HT1080 (cell line): ENCODE measurements at places on chromosomes 1 and 21.

DNA sequence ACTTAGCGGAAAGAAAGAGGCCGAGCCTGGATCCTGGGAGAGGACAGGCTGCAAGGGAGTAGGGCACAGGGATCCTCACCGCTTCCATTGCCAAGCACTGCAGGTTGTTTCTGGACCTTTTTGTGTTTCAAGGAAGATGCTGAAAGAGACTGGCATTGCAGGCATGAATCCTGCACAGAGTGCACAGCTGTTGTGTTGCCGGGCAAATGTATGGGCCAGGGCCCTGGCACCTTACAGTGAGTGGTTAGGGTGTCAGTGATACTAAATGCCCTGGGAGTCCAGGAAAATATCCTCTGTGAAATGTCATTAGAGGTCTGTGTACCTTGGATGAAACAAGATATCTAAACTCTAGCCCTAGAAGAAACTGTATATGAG lies 145.5 kb upstream of the FGGY start:
- DNase-seq, result no peak

- no peak for DNase-seq
Measured at GRCh38 chr1:177021687-177022086, 142.8 kb downstream of the ASTN1 start.

- DNase-seq, result no peak
Measured at GRCh38 chr1:96366516-96366915, 355.1 kb upstream of the PTBP2 start.

DNA sequence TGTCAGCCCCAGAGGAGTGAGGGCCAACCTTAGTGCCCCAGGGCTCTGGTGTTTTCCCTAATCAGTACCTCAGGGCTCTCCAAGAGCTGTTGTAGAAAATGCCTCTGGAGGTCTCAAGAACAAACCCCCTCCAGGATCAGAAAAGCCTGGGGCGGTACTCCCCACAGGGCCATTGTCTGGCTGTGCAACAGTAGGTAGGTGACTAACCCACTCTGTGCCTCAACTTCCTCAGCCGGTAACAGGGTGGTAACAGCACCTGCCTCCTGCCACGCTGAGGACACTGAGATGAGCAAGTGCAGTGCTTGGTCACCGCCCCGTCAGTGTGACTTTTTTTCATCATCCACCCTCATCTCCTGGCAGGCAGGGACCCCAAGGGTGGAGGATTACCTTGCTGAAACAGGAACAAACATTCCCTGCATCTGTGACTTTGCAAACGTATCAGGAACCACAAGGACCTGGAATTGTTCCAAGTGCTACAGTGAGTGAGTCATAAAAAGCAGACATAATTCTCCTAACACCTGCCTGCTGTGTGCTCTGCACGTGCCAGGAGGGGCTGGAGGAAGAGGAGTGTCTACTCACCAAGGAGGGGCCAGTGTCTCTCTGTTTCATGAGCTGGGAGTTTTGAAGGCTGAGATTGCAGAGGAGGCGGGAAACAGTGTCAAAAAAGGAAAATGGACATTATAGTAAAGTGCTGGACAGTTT lies 440.8 kb downstream of the NPHP4 start:
- DNase-seq, result peak; percentile 67

- no peak for DNase-seq
Measured at GRCh38 chr1:33169290-33170055, 12.4 kb downstream of the TRIM62 start.

DNA sequence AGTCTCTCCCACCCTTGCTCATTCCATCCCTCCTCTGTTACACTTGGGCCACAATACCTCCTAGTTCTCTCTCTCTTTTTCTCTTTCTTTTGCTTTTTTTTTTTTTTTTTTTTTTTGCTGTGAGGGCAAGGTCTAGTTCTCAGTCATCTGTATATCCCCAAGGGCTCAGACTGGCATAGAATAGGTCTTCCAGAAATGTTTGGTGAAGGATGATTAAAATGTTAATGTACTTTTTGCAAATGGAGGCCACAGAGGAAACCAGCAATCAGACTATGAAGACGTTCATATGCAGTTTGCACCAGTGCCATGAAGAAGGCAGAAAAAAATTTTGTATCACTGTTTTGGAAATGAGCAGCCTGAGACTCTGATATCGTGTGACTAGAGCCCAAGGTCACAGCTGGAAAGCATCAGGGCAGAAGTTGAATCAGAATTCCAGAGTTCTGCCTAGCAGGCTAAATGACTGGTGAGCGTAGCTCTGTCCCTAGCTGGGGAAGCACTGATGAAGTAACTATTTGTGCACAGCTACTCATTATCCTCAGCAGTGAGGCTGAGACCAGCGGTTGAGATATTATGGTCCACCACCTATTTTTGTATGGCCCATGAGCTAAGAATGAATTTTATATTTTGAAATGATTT lies 186.5 kb downstream of the TGFBR3 start:
- DNase-seq, result no peak
